ENCODE measurements at places on chromosomes 11 and 22.

DNA sequence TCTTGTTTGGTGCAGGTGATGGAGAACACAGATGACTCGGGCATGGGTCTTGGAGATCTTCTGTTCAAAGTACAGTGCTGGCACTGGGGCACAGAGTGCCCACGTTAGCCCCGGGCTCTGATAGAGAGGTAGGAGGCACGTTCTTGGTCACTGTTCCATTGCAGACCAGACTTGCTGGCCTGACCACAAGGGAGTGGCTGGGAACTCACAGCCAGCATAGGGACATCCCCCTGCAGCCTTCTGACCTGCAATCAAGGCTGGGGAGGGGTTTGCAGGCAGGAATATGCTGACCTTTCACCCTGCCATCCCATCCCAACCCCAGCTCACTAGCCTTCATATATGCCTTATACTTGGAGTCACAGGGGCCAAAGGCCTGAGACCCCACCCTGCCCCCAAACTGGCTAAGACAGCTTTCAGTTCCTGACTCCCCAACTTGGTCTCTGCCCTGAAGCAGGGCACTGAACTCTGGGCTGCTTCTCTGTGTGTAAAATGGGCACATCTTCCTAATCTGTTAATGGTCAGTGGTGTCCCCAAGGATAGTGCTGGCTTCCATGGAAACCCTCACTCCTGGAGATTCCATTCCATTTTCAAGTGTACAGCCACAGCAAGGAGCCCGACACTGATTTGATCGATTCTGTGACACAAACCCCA lies 4.6 kb downstream of the MRPL49 start:
- DNase-seq: no peak

DNA sequence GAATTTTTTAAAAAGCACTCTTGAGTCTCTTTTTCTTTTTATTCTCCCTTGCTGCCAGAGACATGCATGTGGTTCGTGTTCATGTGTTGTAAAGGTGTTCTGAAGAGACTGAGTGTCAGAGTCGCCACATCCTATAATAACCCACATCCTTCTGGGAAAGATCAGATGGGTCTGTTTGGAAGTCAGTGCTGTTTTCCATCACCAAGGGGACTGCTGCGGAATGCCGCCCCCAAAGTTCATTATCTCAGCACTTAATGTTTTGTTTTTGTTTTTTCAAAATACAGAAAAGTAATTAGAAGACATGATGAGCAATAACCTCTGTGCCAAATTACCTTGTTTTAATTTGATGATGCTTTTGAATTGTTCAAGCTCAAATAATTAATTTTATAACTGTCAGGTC lies 56.9 kb upstream of the EIF3M start:
- DNase-seq: no peak

DNA sequence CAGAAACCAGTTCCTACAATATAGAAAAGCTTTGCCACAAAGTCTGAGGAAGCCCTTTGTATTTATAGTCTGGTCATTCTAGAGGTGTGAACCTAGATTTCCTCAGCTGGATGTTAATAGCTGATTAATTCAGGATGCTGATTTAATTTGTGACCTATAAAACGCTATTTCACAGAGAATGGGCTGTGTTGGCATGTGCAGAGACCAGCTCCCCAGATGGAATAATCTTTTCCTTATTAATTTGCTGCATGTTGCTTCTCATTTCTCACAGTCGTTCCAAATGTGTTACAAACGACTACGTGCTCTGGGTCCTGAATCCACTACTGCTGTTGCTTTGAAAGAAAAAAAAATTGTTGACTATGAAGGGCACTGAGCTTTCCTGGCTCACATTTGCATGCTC lies 49.3 kb downstream of the BDNF start:
- no peak for DNase-seq

DNA sequence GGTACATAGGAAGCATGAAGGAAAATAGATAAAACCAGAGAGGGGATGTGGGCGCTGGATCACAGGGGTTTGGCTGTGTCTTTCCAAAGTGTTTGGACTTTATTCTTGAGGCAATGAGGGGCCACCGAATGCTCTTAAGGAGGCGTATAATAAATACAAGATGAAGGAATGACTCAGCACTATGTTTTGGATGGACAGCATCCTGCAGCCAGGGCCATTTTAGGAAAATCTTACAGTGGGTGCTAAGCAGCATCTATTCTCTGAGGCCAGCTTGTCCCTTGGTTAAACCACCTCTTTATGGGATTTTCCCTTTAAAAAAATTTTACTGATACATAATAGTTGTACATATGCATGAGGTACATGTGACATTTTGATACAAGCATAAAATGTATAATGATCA lies 4.3 kb upstream of the LDHA start:
- no peak for DNase-seq

DNA sequence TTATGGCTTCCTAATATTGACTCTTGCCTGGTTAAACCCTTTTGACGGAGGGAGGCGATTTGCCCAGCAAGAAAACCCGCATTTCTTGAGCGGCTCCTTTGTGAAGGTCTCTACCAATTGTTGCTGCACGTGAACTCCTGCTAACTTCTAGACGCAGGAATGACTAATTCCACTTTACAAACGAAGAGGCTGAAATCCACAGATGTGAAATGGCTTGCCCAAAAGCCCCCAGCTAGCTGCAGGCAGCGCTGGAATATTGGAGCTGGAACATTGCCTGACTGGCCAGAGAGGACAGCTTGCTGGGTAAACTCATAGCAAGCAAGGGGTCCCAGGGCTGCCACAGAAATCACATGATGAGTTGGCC lies 542 bp downstream of the GCAT start:
- no peak for DNase-seq
